Left renal pelvis (tissue), 4 donors: ENCODE measurements at places on chromosomes 7 and 10. TPM values are rescaled to one million over a fixed set of nuclear protein-coding genes. Genes with fewer than 3 reads are reported as not detected.

The HGF gene
- 1.3 TPM for polyA plus RNA-seq

The CYP2E1 gene
- 1.5 TPM for polyA plus RNA-seq

The SHOC2 gene
- 41.8 TPM for polyA plus RNA-seq

The C1QL3 gene
- 2.9 TPM for polyA plus RNA-seq

The ITPRIP gene
- polyA plus RNA-seq, result 11.3 TPM

The CPN1 gene
- 2.3 TPM for polyA plus RNA-seq

The EGFR gene
- 31.0 TPM for polyA plus RNA-seq

The CEP55 gene
- polyA plus RNA-seq, result 12.4 TPM

The LOXL4 gene
- polyA plus RNA-seq, result 4.3 TPM

The SCART1 gene
- 3.6 TPM for polyA plus RNA-seq

The SEMA3A gene
- polyA plus RNA-seq, result 22.4 TPM

The CDK14 gene
- polyA plus RNA-seq, result 35.0 TPM

The MPLKIP gene
- polyA plus RNA-seq, result 41.4 TPM

The THSD7A gene
- polyA plus RNA-seq, result 83.4 TPM

The FAM221A gene
- 15.3 TPM for polyA plus RNA-seq

The RAB19 gene
- not detected for polyA plus RNA-seq

The ABCA13 gene
- 0.97 TPM for polyA plus RNA-seq

The IGF2BP3 gene
- 22.0 TPM for polyA plus RNA-seq

The LIPF gene
- not detected for polyA plus RNA-seq

The MRLN gene
- 0.26 TPM for polyA plus RNA-seq

The TMEM26 gene
- polyA plus RNA-seq, result 8.5 TPM

The FAM20C gene
- polyA plus RNA-seq, result 70.9 TPM

The NKX2-3 gene
- not detected for polyA plus RNA-seq

The C10orf95 gene
- polyA plus RNA-seq, result 2.3 TPM

The DDC gene
- 70.4 TPM for polyA plus RNA-seq

The IDE gene
- polyA plus RNA-seq, result 25.7 TPM

The HPSE2 gene
- polyA plus RNA-seq, result 12.6 TPM

The GARIN1A gene
- 1.3 TPM for polyA plus RNA-seq

The FKBP6 gene
- 0.17 TPM for polyA plus RNA-seq

The GPNMB gene
- 21.8 TPM for polyA plus RNA-seq
